Mesothelial cell of epicardium (in vitro differentiated cells): ENCODE measurements at places on chromosomes 1 and 21. TPM values are rescaled to one million over a fixed set of nuclear protein-coding genes. Genes with fewer than 3 reads are reported as not detected.
A peak's percentile ranks its signal among the peaks of the same experiment; 100 is the strongest.

The ERVH48-1 gene
- total RNA-seq: 2.9 to 4.5 TPM (median 4.5 TPM) in 3 replicates

The CLDN19 gene
- total RNA-seq: 1.6 to 1.7 TPM (median 1.6 TPM) in 3 replicates

DNA sequence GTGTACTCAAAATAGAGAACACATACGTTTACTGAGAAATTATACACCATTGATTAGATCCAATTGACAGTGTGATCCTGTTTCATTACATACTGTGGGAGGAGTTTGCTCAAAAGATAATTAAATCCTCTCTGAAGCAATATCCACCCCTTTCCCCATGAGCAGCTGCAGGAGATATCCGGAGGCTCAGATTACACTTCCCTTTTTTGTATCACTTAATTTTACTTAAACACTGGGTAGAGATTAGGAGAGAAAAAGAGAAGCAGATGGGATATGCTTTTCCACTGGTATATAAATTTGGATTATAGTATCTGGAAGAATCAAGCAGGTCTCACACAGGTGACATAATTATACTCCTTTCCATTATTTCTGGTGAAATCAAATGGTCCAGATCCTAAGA lies 333.3 kb upstream of the ZRANB2 start:
- DNase-seq: no peak

The AZIN2 gene
- 9.6 to 15.1 TPM (median 14.4 TPM) in 3 replicates for total RNA-seq

GRCh38 chr1:12756768-12757413 lies 10.9 kb downstream of the CFAP107 start:
- no peak for DNase-seq

DNA sequence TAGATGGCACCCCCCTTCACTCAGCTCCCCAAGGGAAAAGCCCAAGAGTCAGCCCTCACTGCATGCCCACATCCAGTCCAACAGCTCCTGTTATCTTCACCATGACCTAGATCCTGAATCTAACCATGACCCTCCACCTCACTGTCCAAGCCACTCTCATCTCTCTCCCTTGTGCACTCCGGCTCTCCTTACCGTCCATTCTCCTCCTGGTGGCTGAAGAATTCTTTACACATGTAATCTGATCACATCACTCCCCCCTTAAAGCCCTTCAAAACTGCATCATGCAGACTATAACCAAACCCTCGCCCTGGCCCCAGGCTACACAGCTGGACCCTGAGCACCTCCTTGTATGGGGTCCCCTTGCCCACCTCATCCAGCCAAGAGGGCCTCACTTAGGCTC lies 14.0 kb upstream of the PAQR7 start:
- no peak for DNase-seq

GRCh38 chr1:211532088-211532444 lies 40.1 kb upstream of the RD3 start:
- no peak for DNase-seq

The ZNF697 gene
- 20.3 to 21.8 TPM (median 20.6 TPM) in 3 replicates for total RNA-seq

The MARK1 gene
- total RNA-seq: 10.4 to 15.1 TPM (median 11.8 TPM) in 3 replicates

DNA sequence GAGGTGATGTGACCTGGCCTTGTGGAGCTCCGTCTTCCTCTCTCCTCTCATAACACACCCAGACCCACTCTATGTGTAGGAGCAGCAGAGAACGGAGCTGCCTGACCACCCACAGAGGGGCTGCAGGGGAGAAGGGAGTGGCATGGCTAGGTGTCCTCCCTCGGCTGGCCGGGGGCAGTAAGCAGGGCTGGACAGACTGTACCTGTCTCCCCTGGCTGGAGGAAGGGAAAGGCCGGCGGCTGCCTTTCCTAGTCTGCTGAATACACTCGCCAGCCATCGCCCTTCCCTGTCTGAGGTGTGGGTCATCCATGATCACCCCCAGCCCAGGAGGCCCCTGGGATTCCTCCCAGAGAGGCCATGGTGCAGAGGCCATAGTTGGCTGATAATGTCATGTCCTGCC lies 187.2 kb upstream of the AJAP1 start:
- DNase-seq: no peak

GRCh38 chr1:238457610-238458009 lies 566.9 kb upstream of the ZP4 start:
- DNase-seq: no peak

GRCh38 chr1:159923203-159924024 lies 1.9 kb downstream of the TAGLN2 start:
- DNase-seq: peak; percentile 64

GRCh38 chr1:88378560-88378959 lies 305.5 kb upstream of the PKN2 start:
- DNase-seq: no peak

The SLC25A34 gene
- 6.1 to 7.0 TPM (median 6.6 TPM) in 3 replicates for total RNA-seq

The LCE1A gene
- total RNA-seq: not detected in 3 replicates

- no peak for DNase-seq
Observed at GRCh38 chr1:172674831-172675613, 16.1 kb downstream of the FASLG start.

DNA sequence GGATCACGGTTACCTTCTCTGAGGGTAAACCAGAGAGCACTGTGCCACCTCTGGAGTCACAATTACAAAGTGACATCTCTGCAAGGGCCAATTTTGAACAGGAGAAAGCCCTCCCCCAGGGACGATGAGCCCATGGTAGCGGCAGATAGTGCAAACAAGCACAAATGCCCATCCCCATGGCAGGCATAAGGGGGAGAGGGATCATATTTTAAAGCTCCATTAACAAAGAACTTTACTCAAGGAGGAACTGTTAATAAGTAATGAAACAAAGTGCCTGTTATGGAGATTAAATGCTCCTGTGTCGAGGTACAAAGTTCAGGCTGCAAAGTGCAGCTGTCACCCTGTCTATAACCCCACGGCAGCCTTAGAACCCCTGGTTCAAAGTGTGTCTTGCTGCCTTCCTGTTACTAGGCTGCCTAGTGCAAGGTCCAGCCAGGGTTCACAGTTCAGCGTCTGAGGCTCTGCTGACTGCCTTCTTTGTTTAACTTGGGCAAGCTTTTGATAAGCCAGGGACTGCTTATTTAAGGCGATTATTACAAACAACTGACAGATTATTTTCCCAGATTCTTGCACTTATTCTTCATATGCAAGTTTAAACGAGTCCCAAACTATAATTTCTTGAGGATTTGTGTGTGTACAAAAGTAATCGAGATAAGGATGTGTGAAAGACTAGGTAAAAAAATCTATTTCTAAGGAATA lies 75.7 kb upstream of the NRIP1 start:
- DNase-seq: no peak

- no peak for DNase-seq
Observed at GRCh38 chr1:182410620-182411273, 10.3 kb upstream of the TEDDM1 start.

DNA sequence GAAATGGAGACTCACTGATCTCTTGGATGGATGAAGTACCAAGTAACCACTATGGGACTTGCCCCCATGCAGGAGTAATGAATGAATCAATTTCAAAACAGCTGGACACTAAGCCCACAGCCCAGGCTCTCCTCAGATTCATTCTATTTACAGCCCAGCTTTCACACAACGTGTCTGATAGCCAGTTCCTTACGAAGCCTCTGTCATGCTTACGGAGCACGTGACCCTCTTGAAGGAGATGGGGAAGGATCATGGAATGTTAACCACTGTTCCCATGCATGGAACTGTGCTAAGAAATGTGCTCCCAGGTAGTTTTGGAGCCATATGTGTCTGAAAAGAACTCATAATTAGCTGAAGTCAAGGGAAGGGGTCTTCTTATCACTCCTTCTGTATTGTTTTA lies 124.1 kb downstream of the KIF26B start:
- no peak for DNase-seq

DNA sequence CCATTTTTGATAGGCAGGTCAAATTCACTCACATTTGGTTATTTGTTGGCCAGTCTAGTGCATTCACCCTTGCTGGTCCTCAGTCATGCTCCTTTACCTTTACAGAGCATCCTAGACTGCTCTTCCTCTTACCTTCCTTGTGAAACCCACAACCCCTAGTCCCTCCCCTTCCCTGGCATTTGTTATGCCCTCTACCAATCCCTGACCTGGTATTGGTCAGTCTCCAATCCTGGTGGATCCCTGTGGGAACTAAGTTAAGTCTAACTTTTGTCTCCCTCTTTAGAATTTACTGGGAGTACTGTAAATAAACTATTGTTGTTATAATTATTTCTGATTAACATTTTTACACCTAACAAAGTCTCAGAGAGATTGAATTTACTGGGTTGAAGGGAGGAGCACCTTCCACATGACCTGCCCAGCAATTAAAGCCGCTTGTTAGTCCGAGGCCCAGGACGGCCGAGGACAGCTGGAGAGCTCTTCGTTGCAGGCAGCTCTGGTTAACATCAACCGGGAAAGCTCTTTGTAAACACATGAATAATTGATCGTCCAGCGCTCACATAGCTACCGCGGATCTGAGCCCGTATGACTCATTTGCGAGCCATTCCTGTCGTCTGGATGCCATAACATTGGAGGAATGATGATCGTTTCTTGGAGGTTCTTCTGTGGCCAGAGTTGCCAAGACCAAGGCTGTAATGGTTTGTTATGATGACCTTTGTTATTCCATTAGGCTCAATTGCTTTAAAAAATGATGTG lies 31.9 kb downstream of the MTARC1 start:
- DNase-seq: no peak

- no peak for DNase-seq
Observed at GRCh38 chr1:197024460-197024859, 42.6 kb downstream of the F13B start.

GRCh38 chr1:226443439-226443838 lies 35.5 kb upstream of the PARP1 start:
- no peak for DNase-seq

The CLCC1 gene
- 38.8 to 44.5 TPM (median 43.0 TPM) in 3 replicates for total RNA-seq
